ENCODE measurements at places on chromosomes 6 and 20.
A peak's percentile ranks its signal among the peaks of the same experiment; 100 is the strongest.

DNA sequence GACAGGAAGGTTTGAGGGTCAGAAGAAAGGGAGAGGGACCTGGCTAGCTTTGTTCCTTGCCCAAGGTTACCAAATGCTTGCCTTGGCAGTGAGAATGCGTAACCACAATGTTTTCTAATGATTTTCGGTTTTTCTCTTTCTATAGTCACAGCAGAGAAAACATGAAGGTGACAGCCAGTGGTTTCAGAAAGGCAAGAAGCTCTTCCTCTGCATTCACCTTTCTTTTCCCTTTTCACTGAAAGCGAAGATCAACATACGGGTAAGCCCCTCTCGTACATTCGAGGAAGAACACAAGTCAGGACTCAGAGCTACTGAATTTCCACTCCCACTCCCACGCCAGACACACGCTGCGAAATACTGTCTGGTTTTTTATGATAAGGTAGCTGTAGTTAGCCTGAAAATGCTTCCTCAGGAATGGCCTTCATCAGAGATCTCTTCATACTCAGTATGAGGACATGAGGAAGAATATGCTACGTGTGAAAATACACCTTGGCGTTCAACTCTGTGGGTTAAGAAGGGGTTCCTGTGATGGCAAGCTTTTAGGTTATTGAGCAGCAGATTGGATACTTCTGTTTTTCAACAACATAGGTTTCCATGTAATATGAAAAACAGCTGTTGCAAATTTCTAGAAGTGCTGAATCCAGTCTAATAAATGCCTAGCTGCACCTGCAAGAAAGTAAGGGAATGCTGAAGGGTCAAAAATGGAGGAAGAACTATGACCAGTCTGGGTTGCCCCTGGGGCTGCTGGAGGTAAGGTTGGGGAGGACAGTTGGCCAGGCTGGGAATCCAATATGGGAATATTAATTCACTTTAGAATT lies 7.4 kb upstream of the CD83 start:
- DNase-seq: no peak

GRCh38 chr20:289693-290083 lies 862 bp downstream of the C20orf96 start:
- DNase-seq: no peak

- DNase-seq: peak; percentile 42
Measured at GRCh38 chr6:87444362-87444761, 28.4 kb upstream of the SLC35A1 start.

- DNase-seq: no peak
Measured at GRCh38 chr6:1499777-1500176, 109.9 kb upstream of the FOXC1 start.

DNA sequence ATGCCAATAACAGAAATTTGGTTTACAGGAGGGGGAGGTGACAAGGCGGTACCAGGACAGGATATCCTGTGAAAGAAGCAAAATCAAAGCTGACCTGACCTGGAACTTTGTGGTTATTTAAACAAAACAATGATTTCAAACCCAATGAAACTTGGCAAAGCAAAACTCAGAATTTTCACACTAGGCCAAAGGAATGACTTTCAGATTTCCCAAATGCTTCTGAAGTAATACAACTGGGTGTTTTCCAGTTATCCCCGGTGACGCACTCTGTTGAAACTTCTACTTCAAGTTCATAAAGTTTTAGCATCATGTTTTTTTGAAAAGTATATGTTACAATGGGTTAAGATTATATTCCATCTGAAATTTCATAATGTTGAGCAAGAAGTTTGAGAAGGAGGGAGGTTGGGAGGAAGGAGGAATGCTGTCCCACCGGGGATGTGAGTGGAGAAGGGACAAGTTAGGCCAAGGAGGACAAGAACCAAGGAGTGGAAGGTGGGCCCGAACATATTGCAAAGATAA lies 78.1 kb upstream of the TRAF3IP2 start:
- peak; percentile 40 for DNase-seq

DNA sequence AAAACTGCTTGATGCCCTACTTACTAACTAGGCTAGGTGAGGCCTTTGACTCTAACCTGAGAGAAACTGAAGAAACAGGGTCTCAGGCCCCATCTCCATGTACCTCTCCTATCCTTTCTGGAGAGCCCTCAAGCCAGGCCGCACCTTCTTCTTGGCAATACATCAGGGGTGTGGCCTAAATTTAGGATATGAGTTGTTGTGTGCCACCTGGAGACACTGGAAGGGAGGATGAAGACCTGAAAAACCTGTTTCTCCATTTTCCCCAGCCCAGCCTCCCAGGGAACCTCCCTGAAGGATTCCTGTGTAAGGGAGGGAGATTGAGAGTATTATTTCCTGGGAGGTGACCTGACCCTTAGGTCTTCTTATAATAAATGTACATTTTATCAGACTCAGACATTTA lies 3.1 kb downstream of the LY6G6D start:
- no peak for DNase-seq

DNA sequence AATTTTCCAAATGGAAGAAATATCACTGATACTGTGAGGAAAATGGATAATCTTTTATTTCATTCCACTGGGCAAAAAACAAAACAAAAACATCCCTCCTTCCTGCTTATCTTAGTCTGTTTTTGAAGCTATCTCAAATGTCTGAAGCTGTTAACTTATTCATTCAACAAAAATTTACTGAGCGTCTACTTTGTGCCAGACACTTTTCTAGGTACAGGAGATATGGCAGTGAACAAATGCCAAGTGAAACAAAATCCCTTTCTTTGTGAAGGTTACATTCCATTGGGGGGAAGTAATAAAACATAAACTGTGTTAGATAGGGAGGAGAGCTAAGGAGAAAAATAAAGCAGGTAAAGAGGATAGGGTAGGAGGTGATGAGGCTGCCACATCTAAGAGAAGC lies 47.5 kb downstream of the TNFRSF21 start:
- no peak for DNase-seq

GRCh38 chr20:24423390-24424313 lies 45.8 kb upstream of the SYNDIG1 start:
- no peak for DNase-seq

- DNase-seq: peak; percentile 52
Measured at GRCh38 chr6:54267798-54268197, 40.4 kb upstream of the TINAG start.

- peak; percentile 8 for DNase-seq
Measured at GRCh38 chr6:124223611-124224345, 420.1 kb downstream of the NKAIN2 start.

DNA sequence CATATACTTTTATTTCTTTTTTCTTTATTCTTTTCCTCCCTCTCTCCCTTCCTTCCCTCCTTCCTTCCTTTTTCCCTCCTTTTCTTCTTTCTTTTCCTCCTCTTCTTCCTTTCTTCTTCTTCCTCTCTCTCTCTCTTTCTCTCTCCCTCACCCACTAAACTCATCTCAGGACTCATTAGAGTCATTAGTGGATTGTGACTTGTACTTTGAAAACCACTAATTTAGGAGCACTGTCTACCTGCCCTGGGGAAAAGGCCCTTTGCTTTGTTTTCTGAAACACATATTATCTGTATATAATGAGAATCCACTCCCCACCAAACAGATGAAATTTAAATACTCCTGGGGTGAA lies 68.7 kb upstream of the CEP85L start:
- no peak for DNase-seq

DNA sequence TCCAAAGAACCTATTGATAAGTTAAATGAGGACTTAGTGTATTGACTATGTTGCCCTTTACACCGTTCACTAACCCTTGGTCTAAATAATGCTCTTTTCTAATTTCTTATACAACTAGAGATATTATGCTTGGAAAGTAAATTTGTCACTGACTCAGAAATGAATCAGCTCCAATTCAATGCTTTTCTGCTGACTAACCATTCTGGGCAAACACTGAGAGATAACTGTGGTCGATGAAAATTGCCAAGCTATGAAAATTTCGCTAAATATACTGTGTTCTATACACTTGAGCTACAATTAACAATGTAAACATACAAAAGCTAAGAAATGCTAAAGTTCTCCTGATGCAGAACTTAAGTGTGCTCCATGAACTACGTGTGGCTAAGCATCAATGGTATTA lies 23.1 kb upstream of the FBXO9 start:
- DNase-seq: peak; percentile 82

- DNase-seq: no peak
Measured at GRCh38 chr6:80872199-80872950, 765.9 kb downstream of the BCKDHB start.

DNA sequence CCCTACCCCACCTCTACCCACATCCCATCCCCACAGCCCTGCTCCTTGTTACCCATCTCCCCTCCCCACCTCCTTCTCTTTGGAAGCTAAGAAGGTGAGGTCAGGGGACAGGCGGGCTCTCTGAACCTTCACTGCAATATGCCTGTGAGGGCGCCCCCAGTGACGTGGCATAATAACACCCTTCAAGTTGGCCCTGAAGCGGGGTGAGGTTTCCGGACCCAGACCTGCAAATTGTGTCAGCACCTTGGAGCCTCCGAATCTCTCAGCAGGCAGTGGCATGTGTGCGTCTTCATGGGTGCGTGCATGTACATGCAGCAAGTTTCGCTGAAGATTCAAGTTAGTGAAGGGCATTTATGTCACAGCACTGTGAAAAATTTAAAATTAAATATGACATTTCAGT lies 114.6 kb downstream of the SOBP start:
- DNase-seq: no peak

- DNase-seq: no peak
Measured at GRCh38 chr20:56362833-56363413, 4.1 kb downstream of the FAM210B start.

DNA sequence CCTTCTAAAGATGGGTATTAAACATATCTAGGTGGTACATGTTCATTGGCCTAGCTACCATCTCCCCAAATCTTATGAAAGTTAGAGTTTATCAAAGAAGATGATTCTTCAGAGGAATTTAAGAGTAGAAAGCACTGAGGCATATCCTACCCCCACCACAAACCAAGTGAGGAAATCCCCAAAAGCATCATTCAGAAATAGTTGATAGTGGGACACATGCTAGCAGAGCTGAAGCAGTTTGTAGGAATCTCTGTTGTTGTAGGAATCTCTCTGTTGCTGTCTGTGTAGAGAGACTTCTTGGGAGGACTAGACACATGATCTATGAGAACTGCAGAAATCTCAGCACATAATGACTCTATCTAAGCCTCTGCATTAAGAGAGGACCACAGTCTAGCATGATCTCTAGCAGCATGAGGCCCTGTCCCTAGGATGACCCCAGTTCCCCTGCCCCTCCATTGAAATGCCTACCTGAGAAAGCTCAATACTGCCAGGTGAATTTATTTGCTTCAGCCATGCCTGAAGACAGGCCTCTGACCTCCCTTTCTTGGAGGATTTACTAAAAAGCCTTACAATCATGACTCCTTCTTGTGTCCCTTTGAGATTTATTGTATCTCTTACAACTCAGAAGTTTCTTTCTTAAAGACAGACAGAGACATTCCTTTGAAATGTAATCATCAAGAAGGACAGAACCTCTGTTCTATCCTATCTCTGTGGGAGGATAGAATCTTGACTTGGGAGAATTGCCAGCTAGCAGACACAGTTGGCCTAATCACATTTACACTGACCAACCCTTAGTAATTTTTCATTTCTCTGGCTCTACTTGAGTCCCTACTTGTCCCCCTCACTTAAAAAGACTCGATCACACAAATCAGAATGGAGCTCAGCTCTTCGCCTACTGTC lies 582.4 kb downstream of the PHF3 start:
- peak; percentile 58 for DNase-seq

GRCh38 chr6:46104209-46104608 lies 25.6 kb upstream of the ENPP4 start:
- no peak for DNase-seq

DNA sequence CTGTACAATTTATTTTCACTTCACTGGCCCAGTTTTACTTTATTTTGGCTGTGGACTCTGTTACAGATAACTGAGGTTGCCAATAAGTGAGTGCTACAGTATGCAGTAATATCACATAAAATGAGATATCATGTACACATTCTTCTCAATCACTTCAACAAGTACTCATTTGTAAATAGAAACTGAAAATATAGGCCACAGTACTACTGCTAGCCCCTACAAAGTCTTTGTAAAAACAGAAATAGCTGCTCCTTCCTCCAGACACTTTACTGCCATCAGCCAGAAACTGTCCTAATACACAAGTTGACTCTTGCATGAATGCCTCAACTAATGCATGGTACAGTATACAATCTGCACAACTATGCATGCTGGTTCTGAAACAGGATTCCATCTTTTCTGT lies 9.2 kb downstream of the DTNBP1 start:
- no peak for DNase-seq

- DNase-seq: no peak
Measured at GRCh38 chr20:53914091-53914780, 156.2 kb downstream of the BCAS1 start.

- no peak for DNase-seq
Measured at GRCh38 chr6:166551754-166552495, 34.6 kb downstream of the RAMACL start.

GRCh38 chr20:25310268-25310920 lies 62.5 kb downstream of the PYGB start:
- peak; percentile 96 for DNase-seq

DNA sequence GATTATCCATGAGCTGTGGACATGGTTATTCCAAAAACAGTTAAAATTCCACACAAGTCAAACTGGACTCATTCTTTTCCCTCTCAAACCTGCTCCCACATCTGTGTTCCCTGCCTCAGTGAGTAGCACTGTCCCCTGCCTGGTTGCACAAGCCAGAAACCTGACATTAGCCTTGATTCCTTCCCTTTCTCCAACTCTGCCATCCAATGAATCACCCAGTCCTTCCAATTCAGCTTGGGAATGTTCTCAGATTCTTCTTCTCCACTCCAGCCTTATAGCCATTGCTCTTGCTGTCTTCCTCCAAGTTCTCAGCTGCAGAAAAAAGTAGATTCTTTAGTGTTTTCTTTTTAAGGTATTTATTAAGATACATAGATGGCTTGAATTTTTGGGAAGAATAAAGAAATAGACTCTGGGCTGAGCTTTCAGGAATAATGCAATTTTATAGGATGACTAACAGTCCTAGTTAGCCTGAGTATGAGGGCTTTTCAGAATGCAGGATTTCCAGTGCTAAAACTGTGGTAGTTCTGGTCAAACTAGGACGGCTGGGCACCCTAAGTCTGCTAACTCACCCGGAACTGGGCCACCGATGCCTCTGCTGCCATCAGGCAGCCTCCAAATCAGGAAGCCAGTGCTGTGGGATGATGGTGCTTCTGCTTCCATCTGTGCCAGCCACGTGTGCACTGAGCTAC lies 18.2 kb upstream of the SASH1 start:
- peak; percentile 44 for DNase-seq

DNA sequence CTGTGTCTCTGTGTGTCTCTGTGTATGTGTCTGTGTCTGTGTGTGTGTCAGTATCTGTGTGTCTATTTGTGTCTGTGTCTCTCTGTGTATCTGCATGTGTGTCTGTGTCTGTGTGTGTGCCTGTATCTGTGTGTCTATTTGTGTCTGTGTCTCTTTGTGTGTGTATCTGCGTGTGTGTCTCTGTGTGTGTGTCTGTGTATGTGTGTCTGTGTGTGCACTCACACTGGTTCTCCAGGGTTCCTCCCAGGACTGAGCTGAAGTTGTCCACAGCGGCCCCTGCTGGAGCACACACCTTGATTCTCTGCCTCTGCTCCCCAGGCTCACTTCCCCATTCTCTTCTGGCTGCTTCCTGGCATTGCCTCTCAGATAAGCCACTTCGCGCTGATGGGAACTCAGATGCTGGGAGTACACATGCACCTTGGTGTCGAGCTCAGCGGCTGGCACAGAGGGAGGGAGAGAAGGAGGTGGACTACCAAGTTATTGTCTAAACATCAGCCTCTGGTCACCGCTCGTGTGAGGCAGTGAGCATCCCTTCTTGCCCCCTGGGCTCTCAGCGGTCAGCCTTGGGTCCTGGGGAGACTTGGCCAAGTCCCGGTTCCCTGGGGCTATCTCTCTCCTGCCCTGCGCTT lies 104.9 kb upstream of the NXT1 start:
- peak; percentile 35 for DNase-seq

GRCh38 chr6:127641905-127642304 lies 64.9 kb downstream of the C6orf58 start:
- DNase-seq: peak; percentile 44
